AG09319 (cell line): ENCODE measurements at places on chromosomes 2 and 18.

DNA sequence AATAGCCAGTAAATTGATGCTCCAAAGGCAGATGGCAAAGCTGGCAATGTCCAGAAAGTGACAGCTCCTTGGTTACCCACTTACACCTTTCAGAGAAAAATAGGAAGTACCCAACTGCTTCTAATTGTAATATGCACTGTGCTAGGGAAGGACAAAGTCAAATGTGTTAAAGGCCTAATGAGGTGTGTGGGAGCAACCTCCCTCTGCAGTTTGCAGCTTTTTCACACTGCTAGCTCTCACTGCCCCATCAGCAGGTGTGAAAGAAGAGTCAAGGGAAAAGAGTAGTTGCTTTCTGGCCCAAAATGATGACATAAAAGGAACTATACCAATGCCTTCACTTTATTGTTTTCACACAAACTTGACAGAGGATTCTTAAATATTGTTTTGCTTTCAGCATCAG, 284.1 kb upstream of the SETBP1 start:
- no peak for DNase-seq

DNA sequence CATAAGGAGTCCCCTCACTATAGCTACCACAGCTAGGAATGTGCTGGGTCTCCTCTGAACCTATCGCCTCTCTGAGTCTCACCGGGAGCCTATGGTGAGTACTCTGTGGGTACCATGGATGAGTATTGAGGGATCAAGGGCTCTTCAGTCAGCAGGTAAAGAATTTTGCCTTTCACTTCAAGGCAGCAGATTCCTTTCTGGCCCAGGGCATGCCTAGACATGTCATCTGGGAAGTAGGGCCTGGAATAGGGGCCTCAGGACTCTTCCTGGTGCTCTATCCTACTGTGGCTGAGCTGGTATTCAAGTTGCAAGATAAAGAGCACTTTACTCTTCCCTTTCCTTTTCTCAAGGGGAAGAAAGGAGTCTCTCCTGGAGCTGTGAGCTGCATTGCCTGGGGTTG, 85.6 kb upstream of the LHCGR start:
- DNase-seq = no peak

- no peak for DNase-seq
These were observed 124.2 kb upstream of the ITGB6 start for GRCh38 chr2:160324161-160324800.

DNA sequence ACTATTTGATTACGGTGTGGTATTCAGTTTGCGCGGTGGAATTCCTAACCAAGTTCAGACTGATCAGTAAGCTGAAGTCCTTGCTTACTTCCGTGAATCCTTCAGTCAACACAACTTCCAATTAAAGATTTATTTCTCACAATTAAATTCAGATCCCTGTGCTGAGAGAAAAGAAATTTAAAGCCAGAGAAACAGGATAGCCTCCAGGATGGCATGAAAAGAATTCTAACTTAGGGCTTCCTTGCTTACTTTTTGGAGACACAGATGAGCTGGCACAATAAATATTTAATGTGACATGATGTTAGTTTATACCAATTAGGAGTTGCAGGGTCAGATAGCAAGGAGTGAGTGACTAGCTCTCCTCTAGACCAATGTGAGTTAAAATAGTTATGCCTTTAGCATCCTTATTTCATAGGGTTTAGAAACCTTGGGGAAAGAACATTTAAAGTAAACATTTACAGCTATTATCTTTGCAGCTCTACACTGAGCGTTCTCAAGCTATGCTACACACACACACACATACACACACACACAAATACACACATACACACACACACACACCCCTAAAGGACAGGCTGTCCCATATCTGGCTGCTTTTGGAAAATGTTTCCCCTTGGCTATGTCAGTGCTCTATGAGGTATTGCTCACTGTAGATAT, 151.0 kb downstream of the TRIB2 start:
- DNase-seq = no peak

DNA sequence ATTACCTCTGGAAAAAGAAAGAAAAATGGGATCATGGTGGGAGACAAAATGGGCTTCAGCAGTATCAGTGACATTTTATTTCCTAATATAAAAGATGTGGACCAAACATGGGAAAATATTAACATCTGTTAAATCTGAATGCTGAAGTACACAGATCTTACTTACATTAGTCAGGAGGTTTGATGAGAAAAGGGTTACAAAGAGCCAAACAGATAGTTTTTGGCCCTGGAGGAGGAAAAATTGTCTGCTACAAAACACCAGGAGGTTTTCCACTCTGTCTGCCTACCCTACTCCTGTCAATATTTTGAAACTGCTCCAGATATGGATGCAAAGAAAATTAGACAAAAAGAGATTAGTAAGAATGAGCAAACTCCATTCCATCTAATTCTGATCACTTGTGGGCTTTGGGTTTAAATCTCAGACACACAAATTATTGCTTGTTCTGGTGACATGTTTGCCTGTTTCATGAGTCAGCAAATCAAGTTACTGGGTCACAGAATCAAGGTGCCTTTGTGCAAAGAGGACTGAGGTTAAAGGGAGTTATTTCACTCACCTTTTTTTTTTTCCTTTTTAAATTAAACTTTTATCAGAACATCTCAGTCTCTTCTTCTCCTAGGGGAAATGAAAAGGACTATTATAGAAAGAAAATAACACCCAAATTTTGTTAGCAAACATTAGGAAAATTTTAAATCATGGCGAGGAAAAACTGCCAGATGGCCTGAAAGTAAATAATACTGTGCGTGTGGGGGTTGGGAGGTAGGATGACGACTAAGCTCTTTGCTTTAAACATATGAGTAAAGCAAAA, 87.0 kb upstream of the SPATS2L start:
- DNase-seq = no peak

GRCh38 chr2:71526141-71526540, 72.8 kb downstream of the DYSF start:
- no peak for DNase-seq

DNA sequence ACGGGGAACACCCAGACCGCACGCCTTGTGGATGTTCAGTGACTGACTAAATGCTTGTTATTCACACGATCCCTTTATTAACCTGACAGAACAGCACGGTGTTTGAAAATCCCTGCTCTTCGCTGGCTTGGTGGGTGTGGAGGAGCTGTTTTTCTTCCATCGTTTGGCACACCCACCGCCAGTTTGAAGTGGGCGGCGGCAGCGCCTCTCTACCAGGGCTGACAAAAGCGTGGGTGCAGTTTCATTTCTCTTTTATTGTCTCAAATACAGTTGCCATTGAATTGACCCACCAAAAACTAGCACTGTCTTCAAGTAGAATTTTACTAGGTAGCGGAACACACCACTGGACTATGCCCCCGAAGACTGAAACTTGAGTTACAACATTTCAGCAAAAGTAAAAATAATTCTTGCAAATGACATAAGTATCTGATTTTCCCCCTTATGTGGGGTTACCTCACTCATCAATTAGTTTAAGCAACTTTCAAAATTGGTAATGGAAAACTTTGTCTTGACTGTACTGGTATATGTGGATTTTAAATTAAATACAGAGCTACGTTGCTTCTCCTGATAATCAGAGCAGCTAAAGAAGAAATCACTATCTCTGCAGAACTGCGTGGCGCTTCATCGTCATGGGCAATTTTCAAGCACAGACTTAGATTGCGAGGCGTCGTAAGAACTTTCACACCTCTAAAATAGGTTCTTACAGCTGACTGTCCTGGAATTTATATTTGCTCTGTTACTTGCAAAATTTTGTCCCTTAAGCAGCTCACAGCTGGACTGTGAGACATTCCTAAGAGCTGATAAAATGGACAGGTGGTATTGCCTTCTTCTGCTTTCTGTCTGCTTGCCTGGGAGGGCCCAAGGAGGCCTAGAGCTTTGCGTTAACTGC, 60.9 kb downstream of the LDLRAD4 start:
- DNase-seq = no peak

DNA sequence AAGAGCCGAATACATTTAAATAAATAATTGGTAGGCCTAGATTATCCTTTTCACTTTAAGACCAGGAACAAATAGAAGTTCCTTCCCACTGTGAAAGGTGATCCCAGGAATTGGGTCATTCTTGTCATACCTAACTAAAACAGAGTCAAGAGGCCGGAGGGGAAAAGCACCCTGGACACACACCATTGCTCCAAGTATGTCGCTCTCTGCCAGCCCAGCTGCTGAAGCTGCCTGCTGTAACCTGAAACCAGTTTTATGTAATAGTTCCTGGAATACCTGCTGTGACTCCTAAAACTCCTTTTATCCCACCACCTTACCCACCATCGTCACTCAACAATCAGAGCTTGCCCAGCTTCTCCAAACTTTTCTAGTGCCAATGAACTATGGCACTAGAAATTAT, 217.1 kb downstream of the PTPRM start:
- no peak for DNase-seq

- no peak for DNase-seq
These were observed 301.8 kb upstream of the HNRNPA3 start for GRCh38 chr2:176910828-176911227.

- no peak for DNase-seq
These were observed 73.0 kb downstream of the MTCL1 start for GRCh38 chr18:8778386-8778785.

DNA sequence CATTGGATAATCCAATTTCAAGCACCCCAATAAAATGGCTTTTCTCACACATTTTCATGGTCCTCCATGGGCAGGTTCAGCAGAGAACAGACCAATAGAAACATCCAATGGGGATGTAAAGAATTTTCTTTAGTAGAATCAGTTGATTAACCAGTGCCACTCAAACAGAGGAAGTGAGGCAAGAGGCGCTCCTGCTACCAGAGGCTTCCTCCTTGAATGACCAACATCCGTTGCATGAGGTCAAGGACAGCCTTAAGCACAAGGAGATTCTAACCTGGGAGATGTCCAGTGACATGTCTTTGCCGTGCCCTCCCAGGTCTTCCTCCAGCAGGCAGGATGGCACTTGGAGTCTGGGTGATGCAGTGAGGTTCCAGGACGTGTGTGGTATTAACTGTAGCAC, 146.6 kb downstream of the PIEZO2 start:
- DNase-seq = no peak

DNA sequence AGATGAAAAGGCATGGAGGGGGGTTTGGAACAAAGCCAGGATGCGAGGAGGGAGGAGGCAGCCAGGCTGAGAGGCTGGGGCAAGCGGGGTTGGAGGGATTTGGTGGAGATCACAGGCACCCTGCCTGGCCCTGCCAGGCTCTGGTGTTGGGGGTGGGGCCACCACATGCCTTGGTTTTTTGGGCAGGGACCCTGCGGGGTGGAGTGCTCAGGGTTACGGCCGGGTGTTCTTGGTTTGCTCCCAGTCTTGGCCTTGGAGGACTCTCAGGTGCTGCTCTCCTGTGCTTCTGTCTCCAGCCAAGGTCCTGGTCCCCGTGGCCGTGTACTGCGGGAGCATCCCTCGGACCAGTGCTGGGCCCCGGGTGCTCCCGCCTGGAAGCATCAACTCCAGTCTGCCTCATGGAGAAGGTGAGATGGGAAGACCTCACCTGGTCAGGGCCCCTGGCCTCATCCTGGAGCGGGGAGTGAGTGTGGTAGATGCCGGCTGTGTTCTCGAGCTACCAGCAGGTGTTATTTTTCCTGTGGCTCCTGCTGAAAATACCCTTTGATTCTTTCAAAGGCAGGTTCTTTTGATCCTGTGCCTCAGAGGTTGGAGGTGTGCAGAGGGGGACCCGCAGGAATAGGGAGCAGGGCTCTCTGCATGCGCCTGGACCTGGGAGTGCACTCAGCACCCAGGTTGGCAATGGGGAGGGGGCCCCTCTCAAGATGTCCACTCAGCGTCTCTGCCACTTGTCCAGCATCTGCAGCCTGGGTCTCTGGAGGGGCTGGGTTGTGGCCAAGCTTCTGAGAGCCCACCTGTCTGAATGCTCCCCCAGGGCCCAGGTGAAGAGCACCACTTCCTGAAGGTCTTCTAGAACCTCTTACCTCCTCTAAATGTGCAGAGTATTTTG, 17.0 kb downstream of the TOGARAM2 start:
- DNase-seq = no peak

- DNase-seq = no peak
These were observed 2.0 kb upstream of the BOLA3 start for GRCh38 chr2:74149570-74150319.

DNA sequence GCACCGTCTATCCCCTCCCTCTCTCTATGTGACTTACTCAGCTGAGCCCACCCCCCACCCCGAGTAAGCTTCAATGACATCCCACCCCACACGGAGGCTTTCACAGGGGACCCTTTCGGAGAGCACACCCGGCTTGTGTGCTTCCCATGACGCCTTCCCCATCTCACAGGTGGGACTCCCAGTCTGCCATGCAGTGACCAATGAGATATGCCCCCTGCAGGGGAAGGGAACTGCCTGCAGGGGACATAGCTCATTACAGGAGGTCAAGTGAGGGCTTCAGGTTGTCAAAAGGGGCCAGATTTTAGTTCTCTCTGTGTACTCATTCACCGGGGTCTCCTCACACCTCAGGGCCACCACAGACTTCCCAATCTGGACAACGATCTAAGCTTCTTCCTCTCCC, 112.6 kb downstream of the GAREM1 start:
- DNase-seq = no peak

GRCh38 chr2:177604271-177605065, 211.9 kb downstream of the AGPS start:
- DNase-seq = peak; percentile 61

- no peak for DNase-seq
These were observed 23.5 kb downstream of the TMEM37 start for GRCh38 chr2:119455066-119455718.

GRCh38 chr2:157269922-157270321, 12.4 kb downstream of the GALNT5 start:
- no peak for DNase-seq

- DNase-seq = no peak
These were observed 55.2 kb downstream of the METTL4 start for GRCh38 chr18:2515908-2516625.

DNA sequence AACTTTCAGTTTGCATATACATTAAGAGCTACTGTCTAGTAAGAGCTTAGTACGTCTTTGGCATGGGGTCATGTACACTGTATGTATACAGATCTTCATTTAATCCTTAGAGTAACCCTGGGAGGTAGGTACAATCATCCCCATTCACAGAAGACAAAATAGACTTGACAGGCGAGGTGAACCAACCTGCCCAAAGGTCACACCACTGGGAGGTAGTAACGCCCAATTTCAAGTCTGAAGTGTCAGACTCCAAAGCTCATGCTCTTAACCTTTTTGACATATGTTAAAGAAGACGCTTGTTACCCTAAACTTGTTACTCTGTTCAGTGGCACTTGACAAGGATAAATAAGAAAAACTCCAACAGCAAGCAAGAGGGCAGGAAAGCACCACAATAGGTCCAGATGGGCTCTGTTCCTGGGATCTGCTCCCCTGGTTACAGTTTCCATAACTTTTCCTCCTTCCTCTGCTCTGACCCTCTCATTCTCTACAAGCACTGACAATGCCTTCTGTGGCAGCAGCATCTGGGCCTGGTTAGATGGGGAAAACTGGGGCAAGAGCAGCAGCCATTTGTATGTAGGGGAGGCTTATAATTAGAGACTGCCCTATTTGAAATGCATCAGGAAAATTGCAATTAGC, 64.7 kb upstream of the SERTAD2 start:
- DNase-seq = no peak

GRCh38 chr2:147512206-147512605, 332.6 kb upstream of the ACVR2A start:
- no peak for DNase-seq

DNA sequence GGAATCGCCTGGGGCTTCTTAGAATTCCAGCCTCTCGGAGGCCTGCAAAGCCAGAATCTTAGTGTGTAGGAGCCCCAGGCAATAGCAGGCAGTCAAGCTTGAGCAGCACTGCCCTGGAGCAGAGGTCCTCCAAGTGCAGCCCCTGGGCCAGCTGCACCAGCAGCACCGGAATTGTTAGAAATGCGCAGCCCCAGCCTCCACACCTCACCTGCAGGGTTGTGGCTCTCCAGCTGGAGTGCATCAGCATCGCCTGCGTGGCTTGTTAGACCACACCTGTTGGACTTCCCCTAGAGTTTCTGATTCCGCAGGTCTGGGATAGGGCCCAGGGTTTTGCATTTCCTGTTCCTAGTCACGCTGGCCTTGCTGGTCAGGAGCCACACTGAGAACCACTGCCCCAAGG, 100.3 kb downstream of the ASAP2 start:
- DNase-seq = no peak
